Activated T-cell treated with anti-CD3 and anti-CD28 coated beads, Interleukin-2, amount 50 U/mL, for 4 hours (primary cell): ENCODE measurements at places on chromosomes 2 and 18. TPM values are rescaled to one million over a fixed set of nuclear protein-coding genes. Genes with fewer than 3 reads are reported as not detected.

Gene FBLN7
- total RNA-seq, result 23.4 TPM

Gene PPM1B
- total RNA-seq, result 32.2 TPM

Gene CYRIA
- 1.8 TPM for total RNA-seq

Gene CEP192
- total RNA-seq, result 14.6 TPM

Gene SERPINB11
- total RNA-seq, result not detected

Gene CLK1
- total RNA-seq, result 90.1 TPM

Gene C1QL2
- total RNA-seq, result not detected

Gene ADAM23
- total RNA-seq, result 0.87 TPM

Gene ZNF521
- total RNA-seq, result 0.15 TPM

Gene CYP27A1
- 0.15 TPM for total RNA-seq

Gene FEV
- total RNA-seq, result not detected

Gene ASPRV1
- total RNA-seq, result 0.46 TPM

Gene RNU2-63P
- 49.1 TPM for total RNA-seq

Gene FZD7
- 0.29 TPM for total RNA-seq

Gene C2orf80
- not detected for total RNA-seq

Gene HOXD13
- not detected for total RNA-seq

Gene GPAT2
- total RNA-seq, result 12.8 TPM

Gene ABCG5
- not detected for total RNA-seq

Gene CPLX4
- not detected for total RNA-seq

Gene REG3A
- not detected for total RNA-seq

Gene C18orf63
- total RNA-seq, result not detected

Gene FAM124B
- total RNA-seq, result not detected

Gene RAB27B
- total RNA-seq, result 0.78 TPM

Gene C2orf66
- total RNA-seq, result not detected

Gene RGPD3
- total RNA-seq, result 0.33 TPM

Gene MTCL1
- total RNA-seq, result 0.73 TPM

Gene PLEKHH2
- total RNA-seq, result 0.16 TPM

Gene TFCP2L1
- total RNA-seq, result 0.08 TPM

Gene ST6GAL2
- not detected for total RNA-seq

Gene ZNF385B
- 0.08 TPM for total RNA-seq

Gene TMEM17
- 0.15 TPM for total RNA-seq

Gene MC4R
- total RNA-seq, result not detected

Gene PARD3B
- total RNA-seq, result 0.27 TPM

Gene ACMSD
- not detected for total RNA-seq

Gene STAMBP
- 29.5 TPM for total RNA-seq

Gene FARSB
- total RNA-seq, result 67.3 TPM

Gene B4GALT6
- total RNA-seq, result 1.3 TPM

Gene DTNA
- 0.24 TPM for total RNA-seq

Gene ABHD1
- total RNA-seq, result not detected

Gene TRIP12
- total RNA-seq, result 227 TPM

Gene CFC1
- total RNA-seq, result not detected
